Occipital lobe (tissue), 3 donors: ENCODE measurements at places on chromosomes 5 and 9. TPM values are rescaled to one million over a fixed set of nuclear protein-coding genes. Genes with fewer than 3 reads are reported as not detected.

C9orf153 gene
- 0.62 TPM for total RNA-seq

OCLN gene
- total RNA-seq = 3.6 TPM

IL13 gene
- total RNA-seq = not detected

NR5A1 gene
- total RNA-seq = under 0.01 TPM

POLR1E gene
- 46.0 TPM for total RNA-seq

FXN gene
- total RNA-seq = 1.1 TPM

YIPF5 gene
- 81.7 TPM for total RNA-seq

ARSI gene
- 0.31 TPM for total RNA-seq
